NCI-H446 treated with DMSO at 0.1 percent for 48 hours (cell line): ENCODE measurements at places on chromosomes 4 and X.

DNA sequence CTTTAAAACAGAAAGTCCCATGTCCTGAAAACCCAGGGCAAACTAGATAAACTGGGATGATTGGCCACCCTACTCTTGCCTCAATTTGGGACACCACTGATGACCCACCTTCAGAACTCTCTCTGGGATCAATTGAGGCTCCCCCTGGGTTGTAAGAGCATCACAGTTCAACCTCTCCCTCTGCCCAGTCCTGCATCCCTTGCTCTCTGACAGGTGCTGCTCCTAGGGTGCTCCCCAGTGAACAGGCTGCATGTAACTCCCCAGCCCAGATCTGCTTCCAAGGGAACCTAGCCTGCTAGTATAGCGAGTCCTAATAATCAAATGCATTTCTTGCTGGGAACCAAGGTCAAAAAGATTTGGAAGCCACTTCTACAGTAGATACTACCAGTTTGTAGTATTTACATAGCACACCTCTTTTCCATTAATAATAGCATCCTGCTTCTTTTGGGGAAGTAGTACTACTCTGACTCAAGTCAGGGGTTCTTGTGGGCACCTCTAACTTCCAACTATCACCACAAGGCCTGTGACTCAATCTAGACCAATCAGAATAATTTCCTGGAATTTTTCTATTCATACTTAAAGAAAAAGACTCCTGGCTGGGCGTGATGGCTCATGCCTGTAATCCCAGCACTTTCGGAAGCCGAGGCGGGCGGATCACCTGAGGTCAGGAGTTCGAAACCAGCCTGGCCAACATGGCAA lies 42.1 kb upstream of the SPINK2 start:
- DNase-seq, result no peak

- no peak for DNase-seq
Measured at GRCh38 chrX:68644861-68645260, 2.6 kb upstream of the STARD8 start.

DNA sequence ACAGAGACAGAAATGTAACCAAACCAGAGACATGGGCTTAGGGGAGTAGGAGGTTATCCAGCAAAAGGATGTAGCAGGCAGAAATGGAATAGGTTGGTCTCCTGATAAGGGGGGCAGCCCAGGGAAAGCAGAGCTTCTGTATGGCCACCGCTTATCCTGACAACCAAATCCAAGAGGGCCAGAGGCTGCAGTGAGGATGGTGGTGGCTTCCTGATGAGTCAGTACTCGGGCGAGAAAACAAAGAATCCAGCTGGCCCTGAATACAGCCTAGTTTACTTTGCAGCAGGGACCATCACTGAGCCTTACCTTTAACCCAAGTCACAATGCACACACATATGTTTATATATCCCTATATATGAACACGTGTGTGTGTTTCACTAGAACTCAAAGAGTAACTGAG lies 129.7 kb upstream of the FTHL17 start:
- no peak for DNase-seq

DNA sequence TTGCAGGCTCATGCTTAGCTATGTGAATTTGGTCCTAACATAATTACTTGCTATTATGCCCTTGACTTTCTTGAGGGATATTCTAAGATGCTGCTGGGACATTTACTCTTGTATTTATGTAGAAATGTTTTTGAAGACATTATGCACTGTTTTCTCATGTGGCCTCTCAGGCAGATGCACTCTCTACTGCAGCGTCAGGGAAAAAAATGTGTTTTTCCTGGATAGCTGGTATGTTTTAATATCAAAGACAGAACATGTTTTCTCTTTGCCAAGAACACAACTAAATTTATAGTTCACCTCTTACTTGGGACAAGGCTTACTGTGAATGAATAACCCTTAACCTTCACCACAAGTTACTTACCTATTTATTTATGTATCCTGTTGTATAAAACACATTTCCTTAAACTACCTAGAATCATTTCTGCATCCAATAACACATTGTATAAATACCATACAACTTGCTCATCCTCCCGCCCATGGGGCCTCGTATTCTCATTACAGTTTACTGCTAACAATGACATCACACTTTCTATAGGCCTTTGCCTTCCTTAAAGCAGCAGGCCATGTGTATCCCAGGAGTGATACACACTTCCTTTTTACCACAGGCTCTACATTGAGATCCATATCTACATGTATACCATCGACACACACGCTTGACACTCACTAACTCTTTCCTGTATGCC lies 178.7 kb downstream of the SLIT2 start:
- DNase-seq, result no peak

GRCh38 chrX:134971926-134972325 lies 18.9 kb upstream of the SMIM10 start:
- DNase-seq, result no peak

GRCh38 chr4:55791666-55792065 lies 27.9 kb upstream of the EXOC1L start:
- DNase-seq, result no peak

GRCh38 chr4:1792832-1793495 lies at the start of gene FGFR3:
TSS of gene FGFR3 (plus strand) at chr4:1793293. CDS start at chr4:1793935, 642 bp downstream.
- DNase-seq, result no peak

DNA sequence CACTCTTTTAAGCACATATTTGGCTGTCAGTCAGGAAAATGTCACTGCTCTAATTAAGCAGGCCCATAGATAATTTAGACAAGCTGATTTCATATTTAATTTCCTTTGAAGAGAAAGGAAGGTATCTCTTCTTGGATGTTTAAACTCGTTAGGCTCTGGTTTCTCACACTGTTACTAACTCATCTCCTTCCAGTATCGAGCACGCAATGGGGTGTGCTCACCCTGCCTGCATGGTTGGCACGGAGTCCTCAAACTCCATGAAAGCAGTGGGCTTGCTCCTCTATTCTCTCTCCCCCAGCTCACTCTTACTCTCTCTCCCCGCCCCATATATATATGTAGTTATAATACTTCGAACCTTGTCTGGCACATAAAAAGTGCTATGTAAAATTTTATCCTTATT lies 76.9 kb downstream of the EGF start:
- DNase-seq, result no peak

GRCh38 chrX:130869239-130869638 lies 33.8 kb downstream of the ENOX2 start:
- no peak for DNase-seq

DNA sequence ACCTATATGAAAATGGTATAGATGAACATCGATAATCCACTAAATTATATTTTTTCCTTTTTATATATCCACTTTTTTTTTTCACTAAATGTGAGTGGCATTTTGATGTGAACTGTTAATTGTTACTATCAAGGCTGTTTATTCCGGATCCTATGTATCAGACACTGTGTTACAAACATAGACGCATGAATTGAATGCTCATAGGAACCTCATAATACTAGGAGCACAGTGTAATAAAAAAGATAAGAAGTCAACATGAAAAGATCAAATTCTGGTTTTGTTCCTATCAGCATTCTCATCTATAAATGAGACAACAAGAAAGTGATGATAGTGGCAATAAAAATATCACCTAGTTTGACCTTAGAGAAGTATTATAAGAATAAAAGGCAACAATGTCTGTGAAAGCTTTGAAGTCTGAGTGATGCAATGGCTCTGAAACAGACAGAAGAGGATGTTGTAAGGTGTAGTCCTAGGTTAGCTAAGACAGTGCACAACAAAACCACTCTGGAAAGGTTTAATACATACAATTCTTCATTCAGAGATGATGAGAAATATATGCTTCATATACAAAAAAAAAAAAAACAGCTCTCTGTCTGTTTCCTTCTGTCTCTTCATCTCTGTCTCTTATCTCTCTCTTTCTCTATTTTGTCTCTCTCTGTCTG lies 148.6 kb upstream of the NLGN4X start:
- DNase-seq, result no peak

DNA sequence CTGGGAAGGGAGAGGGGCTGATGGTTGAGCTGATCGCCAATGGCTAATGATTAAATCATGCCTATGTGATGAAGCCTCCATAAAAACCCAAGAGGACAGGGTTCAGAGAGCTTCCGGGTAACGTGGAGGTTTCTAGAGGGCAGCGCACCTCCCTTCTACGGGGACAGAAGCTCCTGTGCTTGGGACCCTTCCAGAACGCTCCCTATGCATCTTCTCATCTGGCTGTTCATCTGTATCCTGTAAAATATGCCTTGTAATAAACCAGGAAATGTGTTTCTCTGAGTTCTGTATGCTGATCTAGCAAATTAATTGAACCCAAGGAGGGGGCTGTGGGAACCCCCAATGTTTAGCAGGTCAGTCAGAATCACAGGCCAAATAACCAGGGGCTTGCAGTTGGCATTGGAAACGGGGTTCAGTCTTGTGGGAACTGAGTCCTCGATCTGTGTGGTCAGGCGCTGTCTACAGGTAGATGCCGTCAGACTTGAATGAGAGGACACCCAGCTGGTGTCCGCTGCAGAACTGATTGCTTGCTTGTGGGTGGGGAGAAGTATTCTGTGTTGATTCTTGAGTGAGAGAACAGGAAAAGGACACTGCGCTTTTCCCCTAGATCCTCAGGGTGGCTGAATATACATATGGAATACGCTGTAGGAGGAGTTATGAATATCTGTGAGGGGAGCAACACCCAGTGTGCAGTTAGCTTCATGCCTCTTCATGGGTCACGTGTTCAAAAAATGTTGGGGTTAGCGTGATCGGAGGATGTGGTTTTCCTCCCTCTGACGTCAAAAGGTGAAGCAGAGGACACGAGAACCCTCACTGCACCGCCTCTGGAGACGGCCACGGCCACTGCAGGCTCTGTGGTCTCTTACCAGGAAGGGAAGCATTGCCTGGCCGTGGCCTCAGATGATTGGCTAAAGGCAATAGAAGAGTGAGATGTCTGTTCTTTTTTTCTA lies 29.2 kb downstream of the HTT-AS start:
- no peak for DNase-seq

DNA sequence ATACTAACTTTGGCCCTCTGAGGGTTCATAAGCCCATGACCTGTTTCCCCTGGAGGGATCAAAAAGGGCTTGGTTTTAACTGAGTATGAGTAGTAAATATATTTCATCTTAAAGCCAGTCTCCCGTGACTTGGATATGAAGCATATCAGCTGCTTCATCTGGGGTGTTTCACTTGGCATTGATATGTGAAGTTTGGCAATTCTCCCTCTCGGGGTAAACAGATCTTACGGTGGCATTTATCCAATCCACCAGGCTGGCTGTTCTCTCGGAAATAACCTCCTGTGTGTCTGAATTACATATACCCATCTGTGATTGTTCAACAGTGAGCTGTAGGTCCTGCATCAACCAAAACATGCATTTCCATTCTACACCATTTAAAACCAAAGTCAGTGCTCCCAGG lies 130.7 kb downstream of the ADAM29 start:
- no peak for DNase-seq

GRCh38 chr4:136841526-136841925 lies 690.8 kb downstream of the PCDH18 start:
- DNase-seq, result no peak

- no peak for DNase-seq
Measured at GRCh38 chrX:46665232-46666152, 91.9 kb downstream of the CHST7 start.

- DNase-seq, result no peak
Measured at GRCh38 chr4:181701894-181702293, 541.3 kb upstream of the TENM3 start.

GRCh38 chr4:54254116-54254914 lies 25.2 kb downstream of the PDGFRA start:
- DNase-seq, result no peak

DNA sequence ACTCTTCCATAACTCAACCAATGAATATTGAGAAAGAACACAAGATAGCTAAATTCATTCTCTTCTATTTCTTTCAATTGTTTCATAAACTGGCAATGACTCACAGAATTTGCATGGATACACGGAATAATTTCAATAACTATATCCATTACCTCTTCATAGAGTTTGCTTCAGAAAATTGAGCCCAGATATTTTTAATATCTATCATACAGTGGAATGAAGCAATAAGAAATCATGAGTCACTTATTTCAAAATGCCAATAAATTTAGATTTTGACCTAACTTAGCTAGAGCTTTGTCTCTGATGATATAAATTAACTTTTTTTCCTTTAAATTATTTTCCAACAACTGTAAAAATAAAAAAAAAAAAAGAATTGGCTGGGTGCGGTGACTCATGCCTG lies 22.2 kb upstream of the MANBA start:
- no peak for DNase-seq

- no peak for DNase-seq
Measured at GRCh38 chr4:79998201-79998600, 74.8 kb downstream of the ANTXR2 start.

- DNase-seq, result no peak
Measured at GRCh38 chr4:1771555-1772305, 21.4 kb upstream of the FGFR3 start.

DNA sequence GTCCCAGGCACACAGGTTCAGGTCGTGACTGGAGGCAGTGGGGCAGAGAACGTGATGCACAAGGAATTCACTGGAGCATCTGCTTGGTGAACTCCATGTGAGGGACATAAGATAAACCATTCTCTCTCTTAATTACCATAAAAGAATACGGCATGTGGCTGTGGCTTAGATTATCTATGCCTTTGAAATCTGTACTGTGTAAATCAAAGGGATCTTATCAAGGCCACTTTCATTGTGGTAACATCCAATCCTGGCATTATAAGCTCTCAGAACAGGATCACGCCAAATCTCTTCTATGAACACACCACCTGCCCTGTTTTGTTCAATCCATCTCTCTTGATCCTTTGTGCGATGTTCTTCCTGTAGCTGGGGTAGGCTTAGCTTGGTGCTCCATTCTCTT lies 192.3 kb downstream of the SPATA18 start:
- DNase-seq, result no peak

DNA sequence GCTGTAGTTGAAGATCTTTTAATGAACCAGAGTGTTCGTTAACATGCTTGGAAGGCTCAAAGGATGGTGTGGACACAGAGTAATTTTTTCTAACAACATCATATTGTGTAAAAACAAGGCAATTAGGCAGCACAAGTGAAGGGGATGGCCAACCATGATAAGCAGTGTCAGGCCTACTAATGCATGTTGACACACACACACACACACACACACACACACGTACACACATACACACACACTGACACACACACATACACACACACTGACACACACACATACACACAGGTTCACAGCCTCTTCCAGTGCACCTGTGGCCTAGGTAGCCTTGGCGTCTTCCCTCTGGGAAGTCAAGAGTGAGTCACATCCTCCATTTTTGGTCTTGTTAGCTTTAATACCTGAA lies at the start of gene SUPT20HL1:
SUPT20HL1 (plus strand) TSS at position 368 of the 400 bp plus-strand sequence. CDS start 2,122 bp downstream, outside the sequence.
- DNase-seq, result no peak

DNA sequence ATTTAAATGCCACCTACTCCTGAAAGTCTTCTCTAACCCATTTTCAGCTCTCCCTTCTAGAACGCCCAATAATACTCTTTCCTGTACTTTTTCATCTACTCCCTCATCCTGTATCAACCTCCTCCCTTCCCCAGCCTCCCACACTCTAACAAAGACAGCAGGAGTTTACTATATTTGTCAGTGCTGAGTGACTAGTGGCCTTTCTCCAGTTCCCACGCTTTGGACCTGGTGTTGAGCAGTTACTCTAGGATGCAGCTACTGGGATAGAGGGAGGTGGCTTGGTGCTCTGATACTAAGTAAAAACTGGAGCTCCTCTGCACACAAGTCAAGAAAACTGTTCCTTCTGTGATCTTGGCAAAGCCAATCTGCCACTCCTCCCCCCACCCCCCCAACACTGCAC lies 36.1 kb upstream of the KLHL13 start:
- DNase-seq, result no peak
